ENCODE measurements at places on chromosomes 5 and 9.

DNA sequence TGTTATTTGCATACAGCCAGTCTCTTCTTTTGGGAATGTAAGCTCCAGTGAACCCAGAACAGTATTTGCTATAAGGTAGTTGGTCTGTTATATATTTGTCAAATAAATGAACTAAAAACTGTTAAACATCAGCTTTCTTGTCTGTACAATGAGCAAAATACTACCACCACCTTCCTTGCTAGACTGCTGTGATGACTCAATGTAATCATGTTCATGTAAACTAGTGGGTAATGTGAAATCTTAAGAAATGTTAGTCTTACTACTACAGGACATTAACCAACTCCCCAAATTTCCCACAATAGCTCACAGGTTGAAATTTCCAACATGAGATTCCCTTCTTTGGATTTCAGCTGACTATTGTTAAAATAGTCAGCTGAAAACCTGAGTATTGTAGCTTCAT lies 176.1 kb downstream of the TRPM3 start:
- DNase-seq = no peak

GRCh38 chr9:83469722-83470121 lies 68.5 kb downstream of the FRMD3 start:
- DNase-seq = no peak

DNA sequence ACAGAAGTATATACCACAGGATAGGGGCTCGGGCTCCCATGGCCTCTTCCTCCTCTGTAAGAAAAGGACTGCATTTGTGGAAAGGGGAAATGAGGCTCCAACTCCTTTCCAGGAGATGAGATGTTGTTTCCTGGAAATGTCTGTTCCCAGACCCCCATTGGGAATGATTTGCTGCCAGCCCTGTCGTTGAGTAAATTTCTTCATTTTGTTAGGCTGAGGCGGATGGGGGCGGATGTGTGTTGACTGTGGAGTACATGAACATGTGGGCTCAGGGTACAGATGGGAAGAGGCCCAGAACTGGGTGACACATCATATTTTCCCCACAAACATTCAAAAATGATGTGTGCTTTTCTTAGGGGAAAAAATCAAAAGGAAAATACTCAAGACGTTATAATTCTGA lies 28.8 kb upstream of the TNFAIP8 start:
- no peak for DNase-seq

DNA sequence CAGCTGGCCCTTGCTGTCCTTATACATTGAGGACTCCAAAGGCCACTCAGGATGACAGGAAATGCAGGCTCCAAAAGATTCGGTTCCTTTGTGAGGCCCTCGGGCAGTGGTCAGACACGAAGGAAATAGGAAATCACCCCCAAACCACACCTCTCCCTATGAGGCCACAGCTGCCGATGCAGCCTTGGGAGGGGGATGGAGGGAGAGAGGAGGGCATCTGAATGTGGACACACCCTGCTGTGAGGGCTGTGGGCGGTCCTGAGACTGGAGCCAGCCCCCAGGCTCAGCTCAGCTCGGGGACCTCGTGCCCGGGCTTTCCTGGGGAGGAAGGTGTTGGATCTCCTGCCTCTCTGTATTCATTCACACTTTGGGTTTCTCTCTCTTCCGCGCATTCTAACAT lies 2.7 kb upstream of the CLPTM1L start:
- no peak for DNase-seq

DNA sequence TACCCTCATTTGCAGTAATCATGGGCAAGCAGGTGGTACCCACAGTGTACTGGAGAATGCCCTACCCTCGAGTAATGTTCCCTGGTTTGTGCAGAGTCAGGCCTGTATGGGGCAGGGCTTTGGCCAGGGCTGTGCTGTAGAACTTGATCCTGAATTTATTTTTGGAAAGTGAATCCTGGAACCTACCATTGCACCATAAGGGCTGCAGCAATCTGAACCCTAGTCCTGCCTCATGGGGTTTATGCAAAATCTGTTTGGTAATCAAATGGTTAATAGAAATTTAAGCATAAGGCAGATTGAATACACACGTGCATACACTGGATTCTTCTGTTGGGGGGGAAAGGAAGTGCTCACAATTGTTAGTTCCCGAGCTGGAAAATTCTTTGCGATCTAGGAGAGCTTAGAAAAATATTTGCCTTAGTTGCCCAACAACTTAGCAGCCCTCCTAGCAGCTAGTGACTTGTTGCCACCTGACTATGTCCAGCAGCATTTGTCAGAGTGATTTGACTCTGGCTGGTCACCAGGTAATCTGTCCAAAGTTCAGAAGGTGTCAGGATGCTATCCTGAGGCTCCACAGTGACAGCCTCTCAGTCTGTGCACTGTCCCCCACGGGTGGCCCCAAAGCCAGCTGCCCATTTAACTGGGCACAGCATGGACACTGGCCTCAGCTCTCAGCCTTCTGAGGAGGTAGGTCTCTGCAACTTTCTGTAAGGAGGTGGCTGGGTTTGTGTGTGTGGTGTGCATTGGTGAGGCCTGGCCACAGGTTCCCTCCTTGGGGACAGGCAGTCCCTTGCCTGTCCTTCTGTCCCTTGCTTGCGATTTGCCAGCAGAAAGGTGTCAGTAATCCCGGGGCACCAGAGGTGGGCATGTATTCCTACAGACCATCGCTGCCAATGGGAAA lies 8.3 kb downstream of the MVB12B start:
- no peak for DNase-seq

- no peak for DNase-seq
Measured at GRCh38 chr5:124263680-124264491, 482.6 kb downstream of the ZNF608 start.
